Central memory CD8-positive, alpha-beta T cell (primary cell): ENCODE measurements at places on chromosomes 6 and 20.

DNA sequence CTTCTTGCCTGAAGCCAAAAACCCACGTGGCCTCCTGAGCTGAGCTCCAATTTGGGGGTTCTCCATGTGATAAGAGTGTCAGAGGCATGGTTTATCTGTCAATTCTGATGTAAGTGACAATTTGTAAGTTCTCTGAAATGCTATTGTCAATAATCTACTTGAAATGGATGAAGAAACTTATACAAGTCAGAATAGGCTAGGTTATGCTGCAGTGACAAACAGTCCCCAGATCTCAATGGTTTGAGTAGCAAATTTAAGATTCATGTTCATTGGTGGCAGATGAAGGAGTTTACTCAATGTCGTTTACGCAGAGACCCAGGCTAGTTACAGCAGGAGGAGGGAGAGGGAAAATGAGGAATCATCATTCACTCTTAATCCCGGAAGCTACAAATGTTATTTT, 352.4 kb downstream of the KIF16B start:
- DNase-seq = no peak

DNA sequence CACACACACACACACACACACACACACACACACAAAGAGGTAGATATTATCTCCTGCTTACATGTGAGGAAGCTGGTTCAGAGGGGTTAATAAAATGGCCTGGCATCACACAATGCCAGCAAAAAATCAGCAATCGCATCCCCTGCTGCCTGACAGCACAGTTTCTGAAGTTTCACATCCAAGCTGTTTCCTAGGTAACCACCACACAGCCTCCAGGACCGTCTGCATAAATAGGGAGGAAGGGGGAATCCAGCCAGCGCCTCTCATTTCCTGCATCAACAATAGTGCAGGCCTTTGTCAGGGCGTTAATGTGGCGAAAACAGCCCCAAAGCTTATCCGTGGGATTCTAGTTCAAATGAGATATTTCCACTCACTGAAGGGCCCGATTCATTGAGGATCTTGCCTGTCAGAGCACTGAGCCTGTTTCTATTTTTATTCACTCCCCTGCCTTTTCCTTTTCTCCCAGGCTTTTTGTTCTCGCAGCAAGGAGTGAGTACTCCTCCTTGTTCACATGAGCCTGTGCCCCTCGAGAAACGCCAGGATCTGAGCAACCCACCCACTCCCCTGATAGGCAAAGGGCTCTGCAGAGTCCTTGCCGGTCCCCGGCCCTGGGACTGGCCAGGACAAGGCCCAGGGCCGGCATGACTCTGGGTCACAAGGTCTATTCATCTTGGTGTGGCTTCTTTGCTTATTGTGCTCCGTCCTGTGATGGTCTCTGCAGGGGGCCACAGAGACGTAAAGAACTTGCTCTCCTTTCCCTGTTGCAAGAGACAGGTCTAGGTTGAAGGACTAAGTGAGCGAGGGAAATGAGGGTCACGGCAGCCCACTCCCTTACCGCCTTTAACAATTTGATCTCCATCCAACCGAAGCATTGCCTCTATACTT, 32.7 kb downstream of the TUBB2B start:
- no peak for DNase-seq

GRCh38 chr20:54320148-54320607, 112.3 kb downstream of the PFDN4 start:
- DNase-seq = no peak

GRCh38 chr6:152571943-152572337, 65.2 kb downstream of the SYNE1 start:
- DNase-seq = no peak

DNA sequence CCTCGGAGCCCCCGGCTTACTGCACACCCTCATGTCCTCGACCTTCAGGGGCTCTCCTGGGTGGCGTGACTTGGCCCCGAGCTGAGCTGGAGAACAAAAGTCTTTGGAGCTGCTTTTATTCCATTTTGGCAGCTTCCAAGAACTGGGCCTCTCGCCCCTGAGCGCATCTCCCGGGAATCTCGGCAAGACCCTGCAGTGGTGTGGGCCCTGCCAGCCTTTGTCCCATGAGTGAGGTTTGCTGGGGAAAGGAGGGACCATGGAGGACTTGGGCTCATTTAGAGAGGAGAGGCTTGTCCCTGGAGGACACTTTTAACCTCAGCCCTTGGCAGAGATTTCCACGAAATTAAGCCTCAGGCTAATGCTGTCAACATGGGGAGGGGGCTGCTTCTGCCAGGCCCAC, 62.3 kb upstream of the SLCO4A1 start:
- no peak for DNase-seq

GRCh38 chr6:137846772-137847313, 20.2 kb upstream of the TNFAIP3 start:
- no peak for DNase-seq

DNA sequence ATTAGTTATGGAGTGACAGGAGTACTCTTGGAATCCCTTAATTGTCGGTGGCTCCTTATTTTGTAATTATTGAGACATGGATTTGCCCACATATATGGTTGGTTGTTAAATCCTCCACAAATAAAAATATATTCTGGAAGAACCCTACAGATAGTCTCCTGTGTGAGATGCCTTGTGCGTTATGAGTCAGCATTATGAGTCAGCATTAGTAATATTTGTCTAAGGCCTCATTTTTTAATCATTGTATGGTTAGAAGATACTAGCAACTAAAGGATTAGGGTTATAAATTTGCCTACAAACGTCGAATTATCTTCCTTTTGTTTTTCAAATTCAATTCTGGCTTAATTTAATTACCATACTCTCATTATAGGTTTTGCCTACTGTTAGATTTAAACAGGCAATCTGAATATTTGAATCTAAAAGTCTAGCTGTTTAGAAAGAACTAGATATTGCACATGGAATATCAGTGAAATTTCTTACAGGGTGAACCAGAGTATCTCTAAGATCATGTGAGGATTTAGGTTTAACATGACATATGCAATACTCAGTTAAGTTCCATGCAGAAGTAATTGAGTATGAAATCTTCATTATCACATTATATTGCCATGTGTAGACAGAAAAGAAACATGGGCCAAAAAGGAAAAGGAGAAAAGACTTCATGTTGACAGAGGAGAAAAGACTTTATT, 5.9 kb downstream of the C6orf58 start:
- DNase-seq = no peak

DNA sequence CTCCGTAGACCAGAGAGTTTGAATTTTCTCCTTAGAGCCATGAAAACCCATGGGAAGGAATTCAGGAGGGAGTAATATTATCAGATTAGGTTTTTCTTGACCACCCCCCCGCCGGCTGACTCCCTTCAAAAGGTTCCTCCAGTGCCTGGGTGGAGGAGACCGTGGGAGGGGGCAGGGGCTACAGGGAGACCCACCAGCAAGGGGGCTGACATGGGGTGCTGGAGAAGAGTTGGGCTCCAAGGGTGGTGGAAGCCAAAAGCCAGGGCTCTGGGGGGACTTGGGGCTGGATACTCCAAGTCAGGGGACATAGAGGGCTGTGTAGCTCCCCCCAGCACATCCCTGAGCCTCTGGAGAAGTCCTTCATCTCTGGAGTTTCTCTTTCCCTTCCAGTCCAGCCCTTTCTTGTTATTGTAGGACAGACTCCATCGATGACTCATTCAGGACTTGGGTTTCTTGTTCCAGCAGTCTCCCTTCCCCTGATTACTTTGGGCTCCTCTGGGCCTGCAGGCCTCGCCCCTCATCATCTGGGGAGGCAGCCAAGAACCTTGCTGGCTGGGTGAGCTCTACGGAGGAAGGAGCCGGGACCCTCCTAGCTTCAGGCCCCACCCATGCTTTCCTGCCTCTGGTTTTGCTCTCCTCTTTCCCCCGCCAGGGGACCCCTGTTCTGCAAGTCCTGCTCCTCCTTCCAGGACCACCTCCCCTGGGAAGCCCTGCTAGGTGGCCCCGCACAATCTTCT, 10.5 kb upstream of the KIAA1755 start:
- no peak for DNase-seq

GRCh38 chr6:151475653-151476523, 17.9 kb upstream of the CCDC170 start:
- DNase-seq = no peak

GRCh38 chr6:28118217-28118616, 6.2 kb upstream of the ZSCAN16 start:
- no peak for DNase-seq

GRCh38 chr6:91719414-91719813, 1132.5 kb upstream of the MAP3K7 start:
- no peak for DNase-seq

DNA sequence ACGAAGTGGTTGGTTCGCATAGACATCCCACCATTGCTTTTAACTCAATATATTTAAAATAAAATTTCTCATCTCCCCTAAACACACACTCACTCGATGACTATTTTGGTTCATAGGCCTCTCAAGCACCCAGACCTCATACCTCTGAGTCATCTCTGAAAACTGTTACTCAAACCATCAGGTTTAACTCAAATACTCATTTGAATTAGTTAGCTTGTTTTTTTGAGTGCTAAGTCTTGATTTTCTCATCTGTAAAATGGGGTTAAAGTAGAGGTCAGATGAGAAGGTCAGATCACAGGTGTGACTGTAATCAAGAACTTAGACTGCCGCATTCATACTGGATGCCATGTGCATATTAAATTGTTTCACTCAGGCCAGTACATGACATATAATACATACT, 243.9 kb upstream of the TENT5A start:
- DNase-seq = no peak

GRCh38 chr20:47041396-47041899, 146.8 kb downstream of the EYA2 start:
- DNase-seq = no peak

- no peak for DNase-seq
These were observed 252.7 kb downstream of the BMP7 start for GRCh38 chr20:57013741-57014140.

DNA sequence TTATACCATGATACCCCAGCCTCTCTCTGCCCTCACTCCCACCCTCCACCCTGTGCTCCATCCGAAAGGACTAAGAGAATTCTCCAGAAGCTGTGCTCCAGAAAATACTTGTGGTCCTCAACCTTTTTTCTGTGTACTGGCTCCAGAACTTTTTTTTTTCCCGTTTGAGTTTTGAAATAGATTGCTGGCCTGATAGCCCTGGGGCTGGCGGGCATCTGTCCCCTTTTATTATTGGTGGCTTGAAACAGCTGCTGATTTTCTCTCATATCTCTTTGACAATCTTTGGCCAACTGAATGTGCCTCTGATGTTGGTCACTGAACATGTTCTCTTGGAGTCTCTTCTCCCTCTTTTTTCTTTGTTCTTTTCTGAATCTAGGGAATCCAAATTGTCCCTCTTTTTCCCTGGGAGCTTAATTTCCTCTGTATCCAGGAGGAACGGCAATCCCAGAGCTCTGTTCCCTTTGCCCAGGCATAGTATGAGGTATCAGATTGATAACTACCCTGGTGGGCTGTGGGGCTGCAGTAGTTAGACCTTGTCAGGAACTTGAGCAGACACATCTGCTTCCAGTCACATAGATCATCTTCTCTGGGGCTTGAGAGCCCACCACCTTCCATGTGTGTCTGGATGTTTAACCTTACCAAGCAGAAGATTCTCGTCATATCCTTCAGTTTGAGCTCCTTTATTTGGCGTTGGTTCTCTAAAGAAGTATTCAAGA, 1.6 kb downstream of the PPARD start:
- DNase-seq = no peak

GRCh38 chr6:111329882-111330633, 153.0 kb downstream of the REV3L start:
- no peak for DNase-seq

DNA sequence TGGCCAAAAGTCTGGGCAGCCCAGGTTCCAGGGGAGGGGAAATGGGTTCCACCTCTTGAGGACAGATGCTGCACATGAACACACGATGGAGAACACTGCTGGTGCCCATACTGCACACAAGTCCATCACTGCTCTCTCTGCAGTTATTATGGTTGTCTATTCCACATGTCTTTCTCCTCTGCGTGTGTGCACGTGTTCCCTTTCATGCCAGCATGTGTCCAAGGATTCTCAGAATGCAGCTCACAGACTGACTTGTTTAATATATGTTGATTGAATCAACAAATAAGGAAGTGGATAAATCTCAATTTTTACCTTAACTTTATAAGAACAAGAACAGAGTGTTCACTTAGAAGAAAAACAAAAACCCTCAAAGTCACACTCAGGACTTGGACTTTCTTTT, 158.9 kb downstream of the FNDC1 start:
- no peak for DNase-seq

DNA sequence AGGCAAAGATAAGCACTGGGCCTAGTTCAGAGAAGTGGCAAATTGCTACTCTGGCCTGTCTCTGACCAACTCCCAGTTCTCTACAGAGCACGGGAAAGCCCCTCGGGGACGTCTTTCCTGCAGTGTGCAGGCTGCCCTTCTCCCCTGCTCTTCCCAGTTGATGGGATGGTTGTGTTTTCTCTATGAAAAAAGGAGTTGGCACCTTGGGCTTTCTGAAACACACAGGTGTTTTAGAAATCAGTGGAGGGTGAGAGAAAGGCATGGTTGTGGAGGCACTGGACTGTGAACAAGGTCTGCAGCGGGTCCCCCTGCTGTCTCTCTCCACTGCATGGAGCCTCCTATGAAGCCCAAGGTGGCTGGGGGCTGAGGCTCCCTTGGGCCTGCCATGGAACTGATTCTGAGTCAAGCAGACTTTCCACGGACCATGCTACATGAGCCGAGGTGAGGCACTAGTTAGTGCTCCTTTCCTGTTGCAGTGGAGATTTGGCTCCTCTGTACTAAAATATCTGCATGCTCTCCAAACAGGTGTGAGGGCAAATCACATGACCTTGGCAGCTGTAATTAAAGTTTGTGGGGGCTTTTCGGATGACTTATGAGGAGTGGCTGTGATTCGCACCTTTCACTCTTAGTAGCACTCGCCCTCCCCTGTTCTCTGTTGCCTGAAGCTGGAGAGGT, 16.3 kb downstream of the GTSF1L start:
- DNase-seq = no peak

GRCh38 chr6:162343198-162343935, 384.2 kb downstream of the PRKN start:
- no peak for DNase-seq

DNA sequence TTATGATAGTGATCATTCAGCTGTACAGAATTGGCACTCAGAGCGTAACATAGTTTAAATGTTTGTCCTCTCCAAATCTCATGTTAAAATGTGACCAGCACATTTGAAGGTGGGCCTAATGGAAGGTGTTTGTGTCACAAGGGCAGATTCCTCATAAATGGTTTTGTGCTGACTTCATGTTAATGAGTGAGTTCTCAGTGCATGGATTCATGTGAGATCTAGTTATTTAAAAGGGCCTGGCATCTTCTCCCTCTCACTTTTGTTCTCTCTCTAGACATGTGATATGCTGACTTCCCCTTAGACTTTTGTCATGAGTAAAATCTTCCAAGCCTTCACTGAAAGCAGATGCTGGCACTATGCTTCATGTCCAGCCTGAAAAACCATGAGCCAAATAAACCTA, 452.4 kb upstream of the PTCHD4 start:
- DNase-seq = no peak

DNA sequence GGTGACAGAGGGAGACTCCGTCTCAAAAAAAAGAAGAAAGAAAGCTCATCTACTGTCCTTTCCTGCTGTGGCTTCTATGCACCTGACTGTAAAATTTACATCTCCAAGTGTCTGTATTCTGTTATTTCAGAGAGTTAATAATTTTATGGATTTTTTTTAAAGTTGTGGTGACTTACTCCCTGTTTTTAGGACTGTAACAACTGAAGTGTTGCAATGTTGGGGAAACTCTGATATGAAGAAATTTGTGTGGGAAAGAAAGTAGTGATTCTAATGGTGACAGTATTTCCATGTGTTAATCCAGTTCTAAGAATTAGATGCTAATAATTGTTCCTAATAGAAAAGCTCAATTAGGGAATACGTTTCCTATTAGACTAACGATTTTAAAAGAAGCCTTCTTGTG, 27.4 kb downstream of the STX11 start:
- no peak for DNase-seq
